ENCODE measurements at places on chromosomes 5 and 9.

- no peak for DNase-seq
Observed at GRCh38 chr5:110854200-110854599, 115.4 kb downstream of the SLC25A46 start.

- DNase-seq, result no peak
Observed at GRCh38 chr5:163735069-163735468, 229.7 kb downstream of the MAT2B start.

DNA sequence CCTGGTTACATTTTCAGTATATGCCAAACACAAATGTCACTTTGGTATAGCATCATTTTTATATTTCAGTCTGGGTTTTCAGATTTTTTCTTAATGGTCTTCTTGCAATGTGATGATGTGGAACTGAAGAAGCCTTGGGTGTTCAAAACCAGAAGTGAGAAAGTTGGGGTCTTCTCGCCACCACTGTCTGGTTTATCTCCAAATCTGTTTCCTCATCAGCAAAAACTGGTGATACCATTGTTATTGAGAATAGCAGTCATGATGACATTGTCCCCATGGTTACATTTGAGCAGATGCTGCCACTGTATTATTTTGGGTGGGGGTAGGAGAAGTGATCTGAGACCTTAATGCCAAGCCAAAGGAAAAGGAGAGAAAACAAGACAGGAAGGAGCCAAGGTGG, 85.9 kb upstream of the MAP3K1 start:
- no peak for DNase-seq

GRCh38 chr9:136337416-136338395, 10.4 kb downstream of the GPSM1 start:
- no peak for DNase-seq
